ENCODE measurements at places on chromosomes 6 and 20. TPM values are rescaled to one million over a fixed set of nuclear protein-coding genes. Genes with fewer than 3 reads are reported as not detected.

DNA sequence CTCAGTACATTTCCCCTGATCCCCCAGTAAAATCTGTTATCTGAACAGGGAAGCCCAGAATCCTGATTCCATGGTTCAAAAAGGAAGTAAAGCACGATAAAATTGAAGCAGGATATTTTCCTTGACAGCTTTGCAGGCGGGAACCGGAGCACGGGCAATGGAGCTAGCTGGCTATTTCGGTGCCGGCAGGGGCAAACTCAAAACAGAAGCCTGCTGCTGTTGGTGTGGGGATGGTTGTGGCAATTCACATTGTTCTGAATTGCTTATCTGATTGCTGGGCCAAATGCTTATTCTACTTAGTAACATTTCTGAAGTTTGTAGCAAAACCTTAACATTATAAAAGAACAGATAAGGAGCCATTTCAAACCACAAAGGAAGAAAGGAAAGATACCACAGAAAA lies 172.4 kb downstream of the MMS22L start:
- H3K36me3 ChIP-seq = no peaks in the 10 kb centered on the region
- H3K27ac ChIP-seq = no peak overlapping the region
- no peak for DNase-seq
- H3K4me1 ChIP-seq = peaks cover 24% of the 10 kb centered on the region

DNA sequence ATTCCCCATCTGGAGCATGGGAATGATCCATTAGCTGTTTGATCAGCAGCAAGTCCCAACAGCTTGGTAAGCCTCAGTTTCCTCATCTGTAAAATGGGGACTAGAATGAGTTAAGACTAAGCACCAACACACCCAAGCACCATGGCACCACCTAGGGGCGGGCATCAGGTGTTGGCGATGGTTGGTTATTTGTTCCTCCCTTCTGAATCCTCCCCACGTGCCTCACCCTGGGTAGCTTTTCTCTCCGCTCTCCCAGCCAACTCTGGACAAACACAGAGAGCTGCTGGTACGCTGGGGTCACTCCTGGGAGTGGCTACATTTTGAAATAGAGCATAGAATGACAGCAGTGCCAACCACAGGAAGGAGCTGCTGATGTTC lies 13.3 kb upstream of the ITPR3 start:
- H3K27ac ChIP-seq = no peak overlapping the region
- DNase-seq = peak; percentile 51
- H3K4me1 ChIP-seq = no peaks in the 10 kb centered on the region
- H3K36me3 ChIP-seq = peaks cover 3% of the 10 kb centered on the region

DNA sequence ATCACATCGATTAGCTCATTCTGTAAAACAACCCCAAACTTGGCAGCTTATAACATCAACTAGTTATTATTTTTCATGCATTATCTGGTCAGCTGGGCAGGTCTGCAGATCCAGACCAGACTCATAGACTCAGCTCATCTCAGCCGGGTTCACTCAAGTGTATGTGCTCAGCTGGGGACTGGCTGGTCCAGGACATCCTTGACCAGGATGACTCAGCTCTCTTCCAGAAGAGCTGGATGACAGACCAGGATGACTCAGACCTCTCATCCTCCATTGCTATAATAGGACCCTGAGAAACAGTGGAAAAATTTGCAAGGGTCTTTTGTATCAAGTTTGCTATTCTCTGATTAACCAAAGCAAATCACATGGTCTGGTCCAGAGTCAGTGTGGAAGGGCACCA lies 312.5 kb upstream of the PLCB4 start:
- H3K36me3 ChIP-seq = no peaks in the 10 kb centered on the region
- DNase-seq = no peak
- H3K27ac ChIP-seq = no peak overlapping the region

- no peaks in the 10 kb centered on the region for H3K36me3 ChIP-seq
- DNase-seq = no peak
- peaks cover 8% of the 10 kb centered on the region for H3K27me3 ChIP-seq
- peaks cover 32% of the 10 kb centered on the region for H3K4me1 ChIP-seq
- no peak overlapping the region for H3K4me3 ChIP-seq
These were observed 350.0 kb upstream of the PRND start for GRCh38 chr20:4371623-4372251.

ATP9A gene
- 3.8 TPM for total RNA-seq

DNA sequence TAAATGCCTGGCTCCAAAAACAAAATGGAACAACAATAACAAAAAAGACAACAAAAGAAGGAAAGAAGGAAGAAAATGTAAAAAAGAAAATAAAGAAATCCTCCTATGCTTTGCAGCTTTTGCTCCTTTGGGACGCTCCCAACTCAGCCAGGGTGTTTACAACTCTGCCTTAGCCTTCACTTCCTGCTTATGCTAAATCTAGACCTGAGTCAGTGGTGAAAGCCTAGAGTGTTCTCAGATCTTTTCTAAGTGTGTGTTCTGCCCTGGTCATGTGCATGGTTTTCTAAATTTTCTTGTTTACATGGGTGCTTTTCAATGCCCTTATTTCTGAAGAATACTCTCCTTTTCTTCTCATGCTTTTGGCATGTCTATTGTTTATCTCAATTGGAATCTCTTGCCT lies 19.5 kb upstream of the GRM1 start:
- no peaks in the 10 kb centered on the region for H3K4me1 ChIP-seq
- DNase-seq = no peak
- H3K36me3 ChIP-seq = no peaks in the 10 kb centered on the region
- no peak overlapping the region for H3K4me3 ChIP-seq

PACRG gene
- total RNA-seq = not detected

GRCh38 chr20:57133926-57134650 lies 132.4 kb downstream of the BMP7 start:
- peaks cover 25% of the 10 kb centered on the region for H3K27me3 ChIP-seq
- no peaks in the 10 kb centered on the region for H3K36me3 ChIP-seq
- H3K4me3 ChIP-seq = no peak overlapping the region
- no peak for DNase-seq
- H3K27ac ChIP-seq = no peak overlapping the region

PCSK2 gene
- not detected for total RNA-seq

TRMT11 gene
- total RNA-seq = 29.1 TPM

RGS19 gene
- 40.0 TPM for total RNA-seq

- H3K36me3 ChIP-seq = peaks cover 17% of the 10 kb centered on the region
- no peak overlapping the region for H3K27ac ChIP-seq
- H3K4me1 ChIP-seq = peaks cover 46% of the 10 kb centered on the region
- no peak for DNase-seq
- no peaks in the 10 kb centered on the region for H3K27me3 ChIP-seq
These were observed 9.7 kb downstream of the PNISR start for GRCh38 chr6:99415446-99415845.

DNA sequence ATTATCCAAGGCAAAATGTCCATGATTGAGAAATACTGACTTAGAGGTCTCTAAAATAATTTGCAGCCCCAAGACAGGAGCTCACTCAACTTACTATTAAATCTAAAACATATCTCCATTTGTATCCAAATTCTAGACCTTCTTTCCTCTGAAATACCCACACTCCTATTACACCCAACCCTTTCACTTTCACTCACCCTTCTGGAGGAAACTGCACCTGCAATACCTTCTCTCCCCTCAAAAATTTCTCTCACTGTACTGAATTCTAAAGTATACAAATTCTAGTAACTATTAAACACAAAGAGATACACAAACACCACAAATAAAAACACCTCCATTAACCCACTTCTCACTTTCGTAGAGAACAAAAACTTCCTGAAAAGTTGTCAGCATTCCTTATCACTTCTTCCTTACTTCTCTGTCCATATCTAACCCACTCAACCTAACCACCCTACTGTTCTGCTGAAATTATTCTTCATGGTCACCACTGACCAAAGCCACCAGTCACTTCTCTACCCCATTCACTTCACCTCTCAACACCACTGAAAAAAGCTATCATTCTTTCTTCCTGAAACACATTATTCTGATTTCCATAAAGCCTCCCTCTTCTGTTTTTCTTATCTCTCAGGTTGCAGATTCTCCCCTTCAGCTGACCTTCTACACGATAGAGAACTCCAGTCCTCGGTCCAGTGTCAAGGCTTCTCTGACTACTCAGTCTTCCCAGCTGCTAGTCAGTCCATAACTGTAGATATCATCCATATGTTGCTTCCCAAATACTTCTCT lies 12.0 kb downstream of the LMBRD1 start:
- H3K36me3 ChIP-seq = peaks cover 2% of the 10 kb centered on the region
- no peak overlapping the region for H3K4me3 ChIP-seq
- no peaks in the 10 kb centered on the region for H3K27me3 ChIP-seq
- H3K4me1 ChIP-seq = peaks cover 48% of the 10 kb centered on the region
- DNase-seq = no peak

GRCh38 chr6:13488015-13488895 lies 855 bp upstream of the GFOD1 start:
- H3K36me3 ChIP-seq = no peaks in the 10 kb centered on the region
- H3K27me3 ChIP-seq = peaks cover 17% of the 10 kb centered on the region
- H3K4me1 ChIP-seq = peaks cover 32% of the 10 kb centered on the region
- H3K27ac ChIP-seq = no peak overlapping the region

PTGIS gene
- total RNA-seq = 1.8 TPM

GRCh38 chr20:20843982-20844381 lies 131.5 kb upstream of the RALGAPA2 start:
- no peaks in the 10 kb centered on the region for H3K4me1 ChIP-seq
- no peaks in the 10 kb centered on the region for H3K27me3 ChIP-seq
- no peaks in the 10 kb centered on the region for H3K36me3 ChIP-seq
- DNase-seq = no peak

PARD6B gene
- total RNA-seq = 5.0 TPM

DNA sequence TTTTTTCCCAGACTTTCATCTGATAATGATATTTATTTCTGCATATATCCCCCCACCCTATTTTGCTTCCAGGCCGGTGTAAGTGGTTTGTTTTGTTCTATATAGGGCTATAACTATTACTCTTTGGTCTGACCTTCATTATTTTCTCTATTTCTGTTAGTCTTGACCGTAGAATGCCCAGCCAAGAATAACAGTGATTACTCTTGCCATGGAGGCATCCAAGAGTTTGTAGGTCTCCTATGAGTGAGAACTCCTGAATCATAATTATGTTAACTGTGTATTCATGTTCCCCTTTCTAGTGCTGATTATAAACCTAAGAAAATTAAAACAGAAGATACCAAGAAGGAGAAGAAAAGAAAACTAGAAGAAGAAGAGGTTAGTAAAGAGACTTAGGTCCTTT lies 52.2 kb downstream of the TOP1 start:
- no peaks in the 10 kb centered on the region for H3K27me3 ChIP-seq
- no peak overlapping the region for H3K4me3 ChIP-seq
- peaks cover 13% of the 10 kb centered on the region for H3K36me3 ChIP-seq
- H3K4me1 ChIP-seq = peaks cover 32% of the 10 kb centered on the region
- no peak for DNase-seq

- H3K27me3 ChIP-seq = no peaks in the 10 kb centered on the region
- H3K27ac ChIP-seq = no peak overlapping the region
- no peaks in the 10 kb centered on the region for H3K36me3 ChIP-seq
- no peak overlapping the region for H3K4me3 ChIP-seq
These were observed 132.4 kb upstream of the SYNDIG1 start for GRCh38 chr20:24337069-24337468.

PPP1R14C gene
- total RNA-seq = 1.8 TPM

- no peak overlapping the region for H3K4me3 ChIP-seq
- peaks cover 31% of the 10 kb centered on the region for H3K4me1 ChIP-seq
- H3K27me3 ChIP-seq = no peaks in the 10 kb centered on the region
- peak; percentile 19 for DNase-seq
- peaks cover 4% of the 10 kb centered on the region for H3K36me3 ChIP-seq
- no peak overlapping the region for H3K27ac ChIP-seq
These were observed 45.7 kb downstream of the RNASET2 start for GRCh38 chr6:166910601-166911000.

DNA sequence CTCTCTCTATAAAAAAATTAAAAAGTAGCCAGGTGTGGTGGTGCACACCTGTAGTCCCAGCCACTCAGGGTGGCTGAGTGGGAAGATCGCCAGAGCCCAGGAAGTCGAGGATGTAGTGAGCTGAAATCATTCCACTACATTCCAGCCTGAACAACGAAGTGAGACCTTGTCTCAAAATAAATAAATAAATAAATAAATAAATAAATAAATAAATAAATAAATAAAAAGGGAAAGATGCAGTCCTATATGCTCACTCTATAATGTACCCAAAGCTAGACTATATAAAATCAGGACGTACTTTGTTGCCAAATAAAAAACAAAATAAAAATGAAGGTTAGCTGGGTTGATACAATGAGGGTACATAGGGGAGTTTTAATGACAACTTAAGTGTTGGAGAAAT lies 26.1 kb upstream of the NHSL1 start:
- no peak for DNase-seq
- H3K4me1 ChIP-seq = peaks cover 8% of the 10 kb centered on the region
- H3K4me3 ChIP-seq = no peak overlapping the region
- H3K27ac ChIP-seq = no peak overlapping the region
- H3K36me3 ChIP-seq = no peaks in the 10 kb centered on the region
- H3K27me3 ChIP-seq = peaks cover 8% of the 10 kb centered on the region

E2F1 gene
- total RNA-seq = 64.5 TPM

ZSCAN23 gene
- total RNA-seq = 4.3 TPM

DNA sequence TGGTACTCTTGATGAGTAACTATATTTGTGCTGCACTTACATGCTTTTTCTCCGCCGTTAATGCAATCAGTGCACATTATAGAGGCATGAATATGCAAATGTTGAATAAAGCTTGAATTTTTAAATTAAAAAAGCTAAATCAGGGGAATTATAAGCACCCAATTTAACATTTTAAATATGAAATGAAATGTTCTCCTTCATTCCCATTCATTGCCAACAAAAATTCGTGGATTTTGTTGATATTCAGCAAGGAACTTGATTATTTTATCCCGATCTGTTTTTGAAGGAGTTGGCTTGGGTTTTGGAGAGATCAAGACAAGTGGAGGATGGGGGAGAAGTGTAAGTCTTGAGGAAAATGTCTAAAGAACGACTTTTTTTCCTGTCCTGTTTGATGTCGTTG lies 318.7 kb upstream of the SOX4 start:
- H3K27ac ChIP-seq = no peak overlapping the region
- H3K4me1 ChIP-seq = no peaks in the 10 kb centered on the region
- H3K4me3 ChIP-seq = no peak overlapping the region
- no peaks in the 10 kb centered on the region for H3K36me3 ChIP-seq

- H3K27ac ChIP-seq = no peak overlapping the region
- H3K4me1 ChIP-seq = peaks cover 20% of the 10 kb centered on the region
- no peak overlapping the region for H3K4me3 ChIP-seq
- H3K36me3 ChIP-seq = peaks cover 3% of the 10 kb centered on the region
These were observed 11.2 kb downstream of the SLC35A1 start for GRCh38 chr6:87483929-87484328.

Data from activated T-cell treated with anti-CD3 and anti-CD28 coated beads, Interleukin-2, amount 50 U/mL, for 72 hours (primary cell).